Mesothelial cell of epicardium (in vitro differentiated cells): ENCODE measurements at places on chromosomes 7 and 10. TPM values are rescaled to one million over a fixed set of nuclear protein-coding genes. Genes with fewer than 3 reads are reported as not detected.

LEP gene
- not detected in 3 replicates for total RNA-seq

GIMAP8 gene
- not detected in 3 replicates for total RNA-seq

GJD4 gene
- not detected in 3 replicates for total RNA-seq

ZCCHC24 gene
- total RNA-seq: 31.8 to 34.0 TPM (median 33.2 TPM) in 3 replicates

TEX47 gene
- not detected in 3 replicates for total RNA-seq

PALD1 gene
- total RNA-seq: 4.9 to 5.6 TPM (median 4.9 TPM) in 3 replicates

CDNF gene
- 1.7 to 2.3 TPM (median 2.2 TPM) in 3 replicates for total RNA-seq

CCL24 gene
- total RNA-seq: not detected in 3 replicates

FOXI2 gene
- total RNA-seq: not detected in 3 replicates

SLC16A12 gene
- total RNA-seq: 3.0 to 3.1 TPM (median 3.1 TPM) in 3 replicates

KIF5B gene
- 101 to 104 TPM (median 101 TPM) in 3 replicates for total RNA-seq

WDFY4 gene
- total RNA-seq: 2.6 to 4.3 TPM (median 3.3 TPM) in 3 replicates

UTF1 gene
- not detected in 3 replicates for total RNA-seq

RSPH10B gene
- 0.38 to 0.66 TPM (median 0.54 TPM) in 3 replicates for total RNA-seq

ZNF487 gene
- total RNA-seq: 2.7 to 3.4 TPM (median 2.8 TPM) in 3 replicates

UNCX gene
- not detected in 3 replicates for total RNA-seq

CADPS2 gene
- 1.9 to 2.7 TPM (median 2.3 TPM) in 3 replicates for total RNA-seq

PNLIPRP1 gene
- total RNA-seq: not detected in 3 replicates

KCTD7 gene
- 14.3 to 15.9 TPM (median 15.2 TPM) in 3 replicates for total RNA-seq

GNAT3 gene
- total RNA-seq: not detected in 3 replicates

IFIT1B gene
- total RNA-seq: not detected in 3 replicates

CYP3A5 gene
- total RNA-seq: 9.0 to 10.1 TPM (median 9.2 TPM) in 3 replicates

CALHM3 gene
- not detected in 3 replicates for total RNA-seq

SLC35B4 gene
- total RNA-seq: 24.5 to 25.8 TPM (median 25.4 TPM) in 3 replicates

ZNF804B gene
- 0.38 to 0.66 TPM (median 0.47 TPM) in 3 replicates for total RNA-seq

AVPI1 gene
- total RNA-seq: 7.8 to 9.0 TPM (median 7.9 TPM) in 3 replicates

TMEM26 gene
- total RNA-seq: 3.4 to 4.1 TPM (median 3.9 TPM) in 3 replicates
